ENCODE measurements at places on chromosomes 3 and 15.

DNA sequence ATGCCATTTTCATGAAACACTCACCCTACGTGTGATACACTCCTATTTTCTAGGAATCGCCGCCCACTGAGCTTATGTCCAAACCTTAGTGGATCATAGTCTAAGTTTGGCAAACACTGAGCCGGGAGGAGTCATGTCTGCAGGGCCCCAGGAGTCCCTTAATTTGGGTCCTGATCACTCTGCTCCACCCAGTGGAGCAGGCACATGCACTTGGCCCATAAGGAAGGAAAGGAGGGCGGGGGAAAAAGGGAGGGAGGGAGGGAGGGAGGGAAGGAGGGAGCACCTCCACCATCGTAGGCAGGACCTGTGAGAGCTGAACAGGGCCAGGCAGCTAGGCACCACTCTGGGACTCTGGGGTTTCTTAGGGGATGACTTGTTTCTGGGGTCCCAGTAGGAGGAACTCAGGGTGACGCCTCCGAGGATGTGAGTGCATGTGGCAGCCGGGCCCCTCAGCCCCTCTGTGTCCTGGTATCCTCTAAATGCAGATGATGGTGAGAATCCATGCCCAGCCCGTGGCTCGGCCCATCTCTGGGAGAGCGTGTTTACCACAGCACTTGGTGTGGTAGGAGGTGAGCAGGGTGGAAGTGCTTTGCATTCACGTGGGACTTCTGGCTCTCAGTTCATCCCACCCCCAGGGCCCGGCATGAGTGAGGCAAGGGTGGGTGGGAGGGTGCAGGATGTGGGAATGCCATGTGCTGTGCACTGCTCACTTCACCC, 109.4 kb downstream of the KLF13 start:
- DNase-seq, result no peak

- no peak for DNase-seq
Observed at GRCh38 chr3:11096266-11097139, 57.8 kb upstream of the HRH1 start.

DNA sequence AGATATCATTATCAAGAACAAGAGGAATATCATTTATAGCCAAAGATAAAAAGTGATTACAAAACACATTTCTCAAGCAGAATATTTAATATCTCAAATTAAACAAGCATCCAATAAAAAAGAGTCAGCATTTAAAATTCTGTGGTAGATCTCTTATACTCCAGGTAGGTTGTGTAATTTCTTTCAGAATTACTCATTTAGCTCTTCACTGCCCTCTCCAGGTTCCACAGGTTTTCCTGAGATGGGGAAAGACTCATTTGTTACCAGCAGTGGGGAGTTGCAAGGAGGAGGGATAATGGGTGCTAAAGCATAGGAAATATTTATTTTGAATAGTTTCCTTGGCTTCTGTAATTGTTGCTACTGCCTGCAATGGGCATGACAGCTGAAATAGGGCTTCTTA, 83.1 kb upstream of the RASGRP1 start:
- DNase-seq, result no peak

GRCh38 chr3:34862456-34862855, 776.9 kb upstream of the ARPP21 start:
- no peak for DNase-seq

- no peak for DNase-seq
Observed at GRCh38 chr15:34246276-34246976, 21.6 kb downstream of the EMC4 start.

- no peak for DNase-seq
Observed at GRCh38 chr3:120429921-120430361, 20.9 kb downstream of the FSTL1 start.

DNA sequence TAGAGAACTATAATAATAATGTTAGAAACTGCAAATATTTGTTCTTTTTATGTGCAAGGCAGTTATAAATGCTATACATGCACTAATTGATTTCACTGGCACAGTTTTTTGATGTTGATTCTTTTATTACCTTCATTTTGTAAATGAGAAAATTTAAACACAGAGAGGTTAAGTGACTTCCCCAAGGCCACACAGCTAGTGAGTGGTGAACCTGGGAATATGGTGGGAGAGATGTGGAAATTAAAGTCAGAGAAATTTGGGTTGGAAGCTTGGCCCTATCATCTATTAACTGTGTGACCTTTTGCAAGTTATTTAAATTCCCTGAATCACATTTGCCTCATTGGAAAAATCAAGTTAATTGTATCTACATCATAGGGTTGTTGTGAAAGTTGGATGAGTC, 39.6 kb upstream of the AKAP13 start:
- DNase-seq, result no peak

DNA sequence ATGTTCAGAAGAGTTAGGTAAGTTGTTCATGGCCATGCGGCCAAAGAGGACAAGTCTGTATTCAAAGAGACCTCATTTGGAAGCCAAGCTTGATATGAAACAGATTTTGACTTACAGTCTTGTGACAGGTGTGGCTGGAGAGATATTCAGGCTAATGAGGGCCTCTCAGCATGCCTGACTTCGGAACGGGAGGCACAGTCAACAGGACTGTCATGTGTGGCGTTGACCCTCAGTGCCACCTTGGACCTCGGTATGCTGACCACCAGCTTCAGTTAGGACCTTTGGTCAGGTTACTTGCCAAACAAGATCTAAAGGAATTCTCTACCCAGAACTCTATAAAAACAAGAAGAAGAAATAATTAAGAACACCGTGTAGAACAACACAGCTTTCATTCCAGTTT, 124.1 kb downstream of the CHST2 start:
- DNase-seq, result no peak

DNA sequence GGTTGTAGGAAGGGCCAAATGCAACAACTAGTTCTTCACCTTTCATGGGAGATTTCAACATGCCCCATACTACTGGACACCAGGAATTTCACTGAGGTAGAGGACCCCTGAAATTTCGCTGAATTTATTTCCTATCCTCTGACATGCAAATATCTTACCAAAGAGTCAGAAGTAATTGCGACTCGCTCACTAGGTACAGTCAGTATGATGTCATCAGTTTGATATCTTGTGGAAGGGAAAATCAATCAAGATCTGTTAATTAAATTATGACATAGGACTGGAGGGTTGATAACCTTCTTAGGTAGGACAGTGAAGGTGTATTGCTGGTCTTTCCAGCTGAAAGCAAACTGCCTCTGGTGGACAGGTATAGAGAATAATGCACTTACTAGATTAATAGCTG, 74.9 kb upstream of the TNIK start:
- DNase-seq, result no peak

GRCh38 chr3:72999951-73000350, 3.3 kb downstream of the PPP4R2 start:
- no peak for DNase-seq

- DNase-seq, result no peak
Observed at GRCh38 chr3:168693870-168694269, 598.1 kb upstream of the GOLIM4 start.

GRCh38 chr3:15815696-15816095, 17.9 kb upstream of the ANKRD28 start:
- no peak for DNase-seq
